Tibial artery (tissue), 4 donors: ENCODE measurements at places on chromosomes 4 and X.

- no peaks in the 10 kb centered on the region for H3K36me3 ChIP-seq
- H3K27ac ChIP-seq, result no peak overlapping the region
- H3K4me1 ChIP-seq, result peaks cover 53% of the 10 kb centered on the region
- no peak for DNase-seq
- no peak overlapping the region for H3K4me3 ChIP-seq
- no peaks in the 10 kb centered on the region for H3K27me3 ChIP-seq
These were observed 37.6 kb downstream of the FGFRL1 start for GRCh38 chr4:1048773-1049590.

GRCh38 chr4:6443035-6444023 lies 29.1 kb downstream of the PPP2R2C start:
- no peaks in the 10 kb centered on the region for H3K36me3 ChIP-seq
- no peak overlapping the region for H3K27ac ChIP-seq
- no peaks in the 10 kb centered on the region for H3K4me1 ChIP-seq
- no peak overlapping the region for H3K4me3 ChIP-seq

GRCh38 chr4:126318376-126318775 lies 1003.6 kb downstream of the FAT4 start:
- H3K4me3 ChIP-seq, result no peak overlapping the region
- no peaks in the 10 kb centered on the region for H3K27me3 ChIP-seq
- DNase-seq, result no peak
- no peak overlapping the region for H3K27ac ChIP-seq

DNA sequence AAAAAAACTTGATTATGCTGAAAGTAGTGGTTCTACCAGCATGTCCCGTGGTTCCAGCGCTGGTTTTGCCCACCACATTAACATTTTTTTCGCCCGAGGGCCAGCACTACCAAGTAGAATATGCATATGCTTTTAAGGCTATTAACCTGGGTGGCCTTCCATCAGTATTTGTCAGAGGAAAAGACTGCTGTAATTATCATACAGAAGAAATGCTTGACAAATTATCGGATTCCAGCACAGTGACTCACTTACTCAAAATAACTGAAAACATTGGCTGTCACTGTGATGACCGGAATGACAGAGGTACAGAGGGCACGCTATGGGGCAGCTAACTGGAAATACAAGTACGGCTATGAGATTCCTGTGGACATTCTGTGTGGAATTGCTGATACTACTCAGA lies 34.6 kb downstream of the PRPS2 start:
- DNase-seq, result no peak
- no peak overlapping the region for H3K27ac ChIP-seq
- no peaks in the 10 kb centered on the region for H3K36me3 ChIP-seq
- no peaks in the 10 kb centered on the region for H3K4me1 ChIP-seq

GRCh38 chrX:38982370-38982769 lies 181.1 kb downstream of the MID1IP1 start:
- H3K4me1 ChIP-seq, result no peaks in the 10 kb centered on the region
- H3K27ac ChIP-seq, result no peak overlapping the region
- no peaks in the 10 kb centered on the region for H3K27me3 ChIP-seq
- H3K4me3 ChIP-seq, result no peak overlapping the region

DNA sequence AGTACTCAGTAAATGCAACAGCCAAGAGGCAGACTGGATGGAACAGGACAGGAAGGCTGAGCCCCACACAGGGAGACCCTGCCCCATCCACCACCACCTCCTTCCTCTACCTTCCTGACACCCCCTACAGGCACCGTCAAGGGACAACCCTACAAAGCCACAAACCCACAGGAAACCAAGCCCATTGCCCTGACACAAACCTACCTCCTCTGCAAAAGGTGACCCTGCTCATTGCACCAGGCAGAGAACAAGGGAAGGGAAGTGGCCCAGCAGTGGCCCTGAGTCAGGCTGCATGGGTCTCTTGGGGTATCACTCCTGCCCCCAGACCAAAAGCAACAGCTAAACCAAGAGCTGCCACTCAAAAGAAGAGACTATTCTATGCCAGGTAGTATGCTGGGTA lies 21.0 kb downstream of the JAKMIP1 start:
- H3K4me1 ChIP-seq, result no peaks in the 10 kb centered on the region
- H3K4me3 ChIP-seq, result no peak overlapping the region
- H3K27me3 ChIP-seq, result no peaks in the 10 kb centered on the region
- DNase-seq, result no peak

DNA sequence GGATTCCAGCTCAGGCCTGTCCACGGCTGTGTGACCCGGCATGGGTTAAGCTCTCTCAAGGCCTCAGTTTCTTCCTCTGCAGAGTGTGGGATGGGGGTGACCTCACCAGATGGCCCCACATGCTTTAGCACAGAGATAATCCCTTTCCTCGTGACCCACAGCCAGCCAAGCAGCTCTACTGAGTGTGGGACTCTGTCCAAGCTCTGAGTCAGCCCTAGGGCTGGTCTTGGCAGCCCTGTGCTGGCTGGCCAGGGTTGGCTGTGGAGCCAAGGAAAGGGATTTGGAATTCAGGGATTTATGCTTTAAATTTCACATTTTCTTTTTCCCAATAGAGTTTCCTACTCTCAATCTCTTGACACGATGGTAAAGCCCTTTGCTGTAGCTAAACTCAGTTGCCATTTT lies 19.7 kb upstream of the SPON2 start:
- no peaks in the 10 kb centered on the region for H3K27me3 ChIP-seq
- no peaks in the 10 kb centered on the region for H3K36me3 ChIP-seq
- H3K4me3 ChIP-seq, result peak overlapping the region; percentile 28
- H3K27ac ChIP-seq, result peak overlapping the region; percentile 93
- peaks cover 41% of the 10 kb centered on the region for H3K4me1 ChIP-seq
